Uterus (tissue), 4 donors: ENCODE measurements at places on chromosomes 1 and 21. TPM values are rescaled to one million over a fixed set of nuclear protein-coding genes. Genes with fewer than 3 reads are reported as not detected.

DNA sequence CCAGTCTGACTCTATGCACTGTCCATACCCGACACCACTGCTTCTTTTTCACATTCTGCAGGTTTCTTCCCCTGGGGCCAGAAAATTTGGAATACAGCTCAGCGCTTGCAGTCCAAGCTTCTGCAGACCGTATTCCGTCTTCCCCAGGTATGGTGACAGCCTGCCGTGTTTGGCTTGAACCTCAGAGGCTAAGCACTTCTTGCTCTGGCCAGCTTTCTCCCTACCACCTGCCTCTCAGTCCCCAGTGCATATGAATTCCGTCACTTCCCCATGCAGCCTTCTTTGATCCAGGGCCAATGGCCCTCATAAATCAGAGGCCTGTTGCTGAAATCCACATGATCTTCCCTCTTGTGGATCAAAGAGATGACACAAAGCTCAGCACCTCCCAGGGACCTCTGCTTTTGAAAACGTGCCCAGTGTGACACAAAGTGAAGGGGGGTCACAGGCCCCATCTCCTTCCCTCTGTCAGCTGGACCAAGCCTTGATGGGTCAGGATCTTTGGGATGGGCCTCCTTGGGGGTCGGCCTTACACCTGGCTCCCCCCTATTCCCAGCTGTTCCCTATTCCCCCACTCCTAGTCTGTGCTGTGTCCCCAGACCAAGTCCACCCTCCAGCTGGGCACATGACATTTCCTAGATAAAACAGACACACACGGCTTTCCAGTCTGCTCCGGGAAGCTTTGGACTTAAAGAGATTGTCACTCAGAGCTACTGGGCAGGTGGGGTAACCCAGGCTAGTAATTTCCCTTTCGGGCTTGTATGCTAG, 66.6 kb downstream of the HMGB4 start:
- H3K36me3 ChIP-seq, result no peaks in the 10 kb centered on the region
- no peak overlapping the region for H3K27ac ChIP-seq
- H3K4me3 ChIP-seq, result no peak overlapping the region
- DNase-seq, result no peak

Gene LRRIQ3
- 2.6 TPM for total RNA-seq

Gene MAP10
- total RNA-seq, result 5.0 TPM

Gene LGALS8
- 77.1 TPM for total RNA-seq

- DNase-seq, result peak; percentile 83
- H3K36me3 ChIP-seq, result no peaks in the 10 kb centered on the region
- no peaks in the 10 kb centered on the region for H3K4me1 ChIP-seq
- H3K4me3 ChIP-seq, result no peak overlapping the region
- no peaks in the 10 kb centered on the region for H3K27me3 ChIP-seq
Observed at GRCh38 chr1:53541761-53542550, 82.8 kb downstream of the DMRTB1 start.

Gene SMIM1
- 4.4 TPM for total RNA-seq

- no peak for DNase-seq
- H3K27me3 ChIP-seq, result no peaks in the 10 kb centered on the region
- no peak overlapping the region for H3K27ac ChIP-seq
Observed at GRCh38 chr1:55302972-55303371, 87.8 kb upstream of the USP24 start.

Gene TSPEAR
- 0.69 TPM for total RNA-seq

Gene NSL1
- total RNA-seq, result 48.2 TPM
